Kidney (tissue), 22 donors: ENCODE measurements at places on chromosomes 3 and 15. TPM values are rescaled to one million over a fixed set of nuclear protein-coding genes. Genes with fewer than 3 reads are reported as not detected.

The P2RY13 gene
- 0.71 TPM for polyA plus RNA-seq

The ATP11B gene
- 8.0 TPM for polyA plus RNA-seq

The OR4F15 gene
- not detected for polyA plus RNA-seq

The TBL1XR1 gene
- polyA plus RNA-seq = 31.3 TPM

The C2CD4A gene
- 0.17 TPM for polyA plus RNA-seq

The SERINC4 gene
- 0.47 TPM for polyA plus RNA-seq

The NSUN3 gene
- polyA plus RNA-seq = 6.5 TPM

The UROC1 gene
- not detected for polyA plus RNA-seq

The ARNT2 gene
- polyA plus RNA-seq = 12.2 TPM

The TNFSF10 gene
- 75.4 TPM for polyA plus RNA-seq

The AADACL2 gene
- polyA plus RNA-seq = not detected

The GOLGA6B gene
- polyA plus RNA-seq = not detected

The TICRR gene
- polyA plus RNA-seq = not detected
